ENCODE measurements at places on chromosomes 4 and X. TPM values are rescaled to one million over a fixed set of nuclear protein-coding genes. Genes with fewer than 3 reads are reported as not detected.

The RBMXL3 gene
- not detected for total RNA-seq

The F8A1 gene
- total RNA-seq = 34.0 TPM

The SRPK3 gene
- 0.18 TPM for total RNA-seq

The FRG2 gene
- not detected for total RNA-seq

DNA sequence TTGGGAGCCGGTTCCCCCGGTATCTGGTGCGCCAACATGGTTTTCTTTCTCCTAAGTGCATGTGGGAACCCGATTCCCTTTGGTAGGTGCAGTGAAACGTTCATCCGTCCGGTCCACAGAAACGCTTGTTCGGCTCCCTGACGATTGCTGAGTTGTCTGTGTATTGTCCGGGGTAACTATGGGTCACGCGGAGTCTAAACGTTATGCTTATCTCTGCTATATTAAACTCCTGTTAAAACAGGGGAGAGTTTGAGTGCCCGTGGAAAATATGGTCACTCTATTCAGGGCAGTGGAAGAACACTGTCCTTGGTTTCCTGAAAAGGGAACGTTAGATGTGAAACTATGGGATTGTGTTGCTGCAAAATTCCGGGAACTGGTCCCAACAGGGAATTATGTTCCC, 32.4 kb upstream of the MGST2 start:
- no peak for DNase-seq

- DNase-seq = no peak
Observed at GRCh38 chr4:13750594-13750993, 123.1 kb upstream of the BOD1L1 start.

DNA sequence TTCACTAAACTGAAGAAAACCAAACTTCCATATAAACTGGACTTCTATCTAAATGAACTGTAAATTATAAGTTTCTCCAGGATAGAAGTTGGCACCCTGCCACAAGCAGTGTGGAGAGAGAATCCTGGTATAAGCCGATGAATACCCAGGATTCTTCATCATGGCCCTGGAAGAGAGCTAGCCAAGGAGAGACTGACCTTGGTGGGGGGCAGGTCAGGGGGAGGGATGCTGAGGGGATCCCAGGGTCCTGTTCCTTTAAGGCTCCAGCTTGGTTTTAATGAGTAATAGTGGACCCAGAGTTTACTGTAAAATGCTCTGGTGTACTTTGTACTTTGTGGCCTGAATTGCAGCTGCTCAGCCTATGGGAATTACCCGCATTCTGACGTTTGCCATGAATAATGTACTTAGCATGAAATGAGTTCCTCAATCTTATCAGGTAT, 16.9 kb downstream of the RASSF6 start:
- DNase-seq = no peak

GRCh38 chr4:64581422-64581821, 172.2 kb upstream of the TECRL start:
- no peak for DNase-seq

DNA sequence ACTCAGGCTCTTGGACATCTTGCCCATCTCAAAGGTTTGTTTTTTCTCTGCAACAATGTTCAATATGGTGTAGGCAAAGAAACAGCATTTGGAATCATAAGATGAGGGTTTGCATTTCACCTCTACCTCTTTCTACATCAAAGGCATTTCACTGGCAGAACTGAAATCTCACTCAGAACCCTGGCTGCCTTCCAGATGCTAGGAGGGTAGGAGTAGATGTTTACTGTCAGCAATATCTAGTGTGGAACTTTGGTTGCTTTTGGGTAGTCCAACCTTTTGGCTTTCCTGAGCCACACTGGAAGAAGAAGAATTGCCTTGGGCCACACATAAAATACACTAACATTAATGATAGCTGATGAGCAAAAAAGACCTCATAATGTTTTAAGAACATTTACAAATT, 297.0 kb upstream of the KLF3 start:
- no peak for DNase-seq

GRCh38 chrX:111652719-111653118, 28.3 kb upstream of the ALG13 start:
- DNase-seq = no peak

GRCh38 chrX:103839404-103839803, 7.3 kb upstream of the RAB9B start:
- DNase-seq = no peak

- no peak for DNase-seq
Observed at GRCh38 chr4:110730318-110730717, 107.4 kb upstream of the PITX2 start.

DNA sequence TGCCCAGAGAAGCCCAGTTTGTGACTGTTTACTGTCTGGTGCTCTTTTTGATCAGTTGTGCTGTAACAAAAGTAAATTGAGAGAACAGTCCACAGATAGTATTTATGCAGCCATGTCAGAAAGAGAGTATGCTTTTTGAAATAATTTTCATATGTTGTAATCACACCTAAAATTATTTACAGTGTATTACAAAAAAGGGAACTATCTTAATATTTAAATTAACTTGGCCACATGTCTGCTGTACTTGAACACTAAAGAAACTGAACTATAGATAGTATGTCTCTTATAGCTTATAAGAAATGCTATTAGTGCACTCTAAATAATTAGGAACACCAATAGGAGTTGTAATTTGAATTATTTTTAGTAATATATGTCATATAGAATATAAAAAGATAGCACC, 30.2 kb downstream of the KIAA0232 start:
- DNase-seq = no peak

GRCh38 chr4:7828793-7829301, 110.8 kb downstream of the AFAP1 start:
- no peak for DNase-seq
